ENCODE measurements at places on chromosomes 1 and 21.

- DNase-seq = no peak
Observed at GRCh38 chr1:89286549-89287180, 14.0 kb upstream of the GBP5 start.

GRCh38 chr1:235423214-235423652, 56.0 kb downstream of the TBCE start:
- no peak for DNase-seq

GRCh38 chr1:155173478-155174323, at the start of gene TRIM46:
TRIM46 (plus strand) TSS chr1:155173849; CDS start chr1:155173967, 118 bp downstream.
- DNase-seq = peak; percentile 70

DNA sequence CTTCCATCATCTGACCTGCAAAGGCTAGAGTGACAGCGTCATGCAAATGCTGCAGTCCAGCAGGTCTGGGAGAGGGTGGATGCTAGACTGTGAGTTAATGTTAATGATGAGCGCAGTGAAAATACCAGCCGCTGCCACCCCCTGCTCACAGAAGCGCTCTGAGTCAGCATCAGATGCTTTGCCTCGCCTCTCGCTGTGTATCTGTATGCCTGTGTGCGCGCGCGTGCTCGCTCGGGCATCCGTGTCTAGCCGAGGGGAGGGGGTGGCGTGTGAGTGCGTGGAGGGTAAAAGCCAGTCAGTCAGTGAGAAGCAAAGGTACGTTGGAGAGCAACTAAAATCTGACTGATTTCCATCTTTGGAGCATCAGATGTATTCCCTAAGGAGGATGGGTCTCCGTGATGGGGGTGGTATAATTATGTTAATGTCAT, 858.7 kb downstream of the USP25 start:
- peak; percentile 78 for DNase-seq

- no peak for DNase-seq
Observed at GRCh38 chr1:199411506-199411905, 616.0 kb upstream of the NR5A2 start.

DNA sequence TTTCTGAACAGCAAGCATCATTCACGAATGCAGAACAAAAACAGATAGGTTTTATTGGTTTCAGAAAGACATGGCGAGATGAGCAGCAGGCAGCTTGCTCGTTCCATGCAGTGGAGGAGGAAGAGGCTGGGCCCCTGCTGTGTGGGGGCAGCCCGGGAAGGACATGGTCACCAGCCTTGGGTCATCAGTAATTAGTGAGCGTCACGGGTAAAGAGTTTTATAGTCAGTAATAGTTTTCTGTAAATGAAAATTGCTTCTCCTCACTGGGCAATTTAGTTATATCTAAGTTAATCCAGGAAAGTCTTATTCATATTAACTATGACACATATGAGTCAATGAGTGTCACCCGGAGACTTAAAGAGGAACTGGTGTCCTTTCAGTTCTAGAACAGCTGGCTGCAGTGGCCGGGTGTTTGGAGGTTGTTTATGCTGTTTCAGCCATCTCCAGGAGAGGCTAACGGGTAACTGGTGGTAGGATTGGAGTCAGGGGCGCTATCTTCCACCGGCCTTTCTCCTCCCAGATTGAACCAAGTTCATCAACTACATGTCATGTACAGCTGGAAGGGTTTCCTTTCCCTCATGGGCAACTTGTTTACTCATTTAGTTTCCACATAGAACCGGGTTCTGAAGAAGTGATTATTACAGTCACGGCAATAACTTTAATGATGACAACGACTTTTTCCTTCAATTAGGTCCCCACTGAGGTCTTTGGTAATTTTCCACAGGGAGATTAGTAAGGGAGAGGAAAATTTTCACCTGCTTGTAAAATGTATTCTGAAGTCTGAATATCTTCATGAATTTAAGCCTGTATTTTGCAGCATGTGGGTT, 34.6 kb upstream of the SLC45A1 start:
- peak; percentile 43 for DNase-seq

GRCh38 chr1:180299479-180300221, 69.6 kb downstream of the LHX4 start:
- no peak for DNase-seq

DNA sequence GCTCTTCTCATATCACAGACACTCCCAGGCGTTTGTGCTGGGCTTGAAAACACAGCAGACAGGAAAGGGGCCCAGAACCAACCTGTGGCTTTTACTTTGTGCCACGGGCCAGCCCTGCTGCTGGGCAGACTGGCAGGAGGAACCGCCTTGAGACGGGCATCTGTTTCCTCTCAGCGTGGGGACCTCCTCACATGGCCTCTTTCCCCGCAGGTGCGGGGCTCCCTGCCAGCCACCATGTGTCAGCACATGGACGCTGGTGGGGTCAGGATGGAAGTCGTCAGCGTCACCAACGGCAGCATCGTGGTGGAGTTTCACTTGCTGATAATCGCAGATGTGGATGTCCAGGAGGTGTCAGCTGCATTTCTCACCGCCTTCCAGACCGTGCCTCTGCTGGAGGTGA, 47.8 kb downstream of the UMODL1 start:
- no peak for DNase-seq

GRCh38 chr1:151881479-151881878, 27.8 kb downstream of the THEM4 start:
- no peak for DNase-seq

DNA sequence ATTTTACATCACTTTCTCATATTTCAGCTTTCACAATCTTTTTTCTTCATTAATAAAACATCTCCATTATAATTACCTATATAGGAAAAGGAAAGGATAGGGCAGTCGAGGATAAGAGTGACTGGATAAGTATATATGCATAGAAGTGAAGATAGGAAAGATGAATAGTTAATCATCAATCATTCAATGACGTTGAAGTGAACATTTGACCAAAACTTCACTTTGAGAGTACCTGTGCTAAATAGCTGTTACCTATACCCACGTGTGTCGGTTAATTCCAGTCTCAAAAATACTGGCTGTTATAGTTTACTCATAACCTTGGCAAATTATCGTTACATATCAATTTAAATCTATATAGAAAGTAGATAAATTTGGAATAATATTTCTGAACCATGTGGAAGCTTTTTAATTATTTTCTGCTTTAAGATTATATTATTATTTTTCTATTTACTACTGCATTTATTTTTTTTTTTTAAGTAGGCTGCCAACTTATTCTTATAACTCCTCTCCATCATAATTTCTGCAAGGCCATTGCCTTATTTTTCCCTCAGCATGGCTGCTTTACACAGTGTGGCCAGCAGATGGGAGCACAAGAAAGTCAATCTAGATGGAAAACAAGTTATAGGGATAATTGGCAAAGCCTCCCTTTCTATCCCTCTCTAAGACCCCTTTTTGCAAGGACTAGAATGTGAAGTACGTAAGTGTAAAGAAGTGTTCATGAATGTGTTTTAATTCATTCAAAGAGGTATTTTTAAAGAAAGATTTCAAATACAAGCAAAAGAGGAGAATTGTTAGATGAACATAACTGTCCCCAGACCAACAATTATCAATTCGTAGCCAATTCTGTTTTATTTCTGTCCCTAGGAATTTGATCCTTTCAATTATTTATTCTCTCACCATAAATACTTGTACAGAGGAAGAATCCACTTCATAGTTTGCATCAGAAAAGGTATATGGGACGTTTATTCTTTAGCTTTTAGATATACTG, 290.4 kb downstream of the KCNT2 start:
- no peak for DNase-seq

- DNase-seq = peak; percentile 41
Observed at GRCh38 chr1:118983558-118984041, 4.5 kb downstream of the TBX15 start.

DNA sequence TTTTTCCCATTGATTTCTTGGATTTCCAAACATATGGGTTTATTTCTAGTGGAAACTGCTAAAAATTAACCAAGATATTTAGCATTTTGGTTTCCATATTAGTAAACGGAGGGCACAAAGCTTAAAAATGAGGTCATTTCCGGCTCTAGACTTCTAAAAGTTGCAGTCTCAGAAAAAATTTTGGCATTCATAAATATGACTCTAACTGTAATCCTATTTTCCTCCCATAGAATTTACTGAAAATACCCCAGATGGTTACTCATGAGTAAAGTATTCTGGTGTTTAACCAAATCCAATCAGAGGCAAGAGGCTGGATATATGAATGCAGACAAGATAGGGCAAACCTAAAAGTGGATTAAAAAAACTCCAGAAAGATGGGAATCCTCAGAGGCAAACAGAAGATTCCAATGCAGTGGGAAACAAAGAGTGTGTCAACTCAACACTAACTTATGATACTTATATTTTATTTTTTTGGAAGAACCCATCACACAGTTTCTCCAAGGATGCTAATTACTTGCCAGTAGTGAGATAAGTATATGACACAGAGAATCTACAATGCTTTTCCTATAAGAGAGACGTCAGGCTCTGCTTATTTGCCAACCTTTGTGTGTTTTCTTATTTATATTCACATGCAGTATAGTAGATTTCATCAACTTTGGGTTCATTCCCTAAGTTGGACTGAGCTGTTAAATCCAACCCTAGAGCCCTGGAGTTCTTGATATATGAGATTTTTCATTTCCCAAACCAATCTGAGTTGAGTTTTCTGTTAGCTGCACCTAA, 90.1 kb upstream of the BCL10 start:
- no peak for DNase-seq

- DNase-seq = peak; percentile 43
Observed at GRCh38 chr1:53592985-53593757, 134.0 kb downstream of the DMRTB1 start.

DNA sequence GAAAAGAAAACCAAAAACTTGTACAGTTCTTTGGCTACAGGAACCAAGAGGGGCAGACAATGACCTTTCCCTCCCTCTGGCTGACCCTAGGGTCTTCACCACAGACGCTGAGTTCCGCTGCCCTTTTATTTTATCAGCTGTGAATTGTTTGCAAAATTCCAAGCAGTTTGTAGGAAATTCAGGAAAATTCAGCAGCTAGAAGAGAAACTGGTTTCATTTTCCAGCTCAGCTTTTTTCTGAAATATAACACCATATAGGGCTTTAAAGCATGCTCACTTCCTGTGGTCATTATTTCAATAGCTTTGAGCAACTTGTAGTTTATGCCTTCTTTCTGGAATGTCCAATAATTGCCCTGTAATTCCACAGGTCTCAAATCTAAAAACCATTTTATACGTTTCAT, 5.5 kb upstream of the PIK3R3 start:
- no peak for DNase-seq

DNA sequence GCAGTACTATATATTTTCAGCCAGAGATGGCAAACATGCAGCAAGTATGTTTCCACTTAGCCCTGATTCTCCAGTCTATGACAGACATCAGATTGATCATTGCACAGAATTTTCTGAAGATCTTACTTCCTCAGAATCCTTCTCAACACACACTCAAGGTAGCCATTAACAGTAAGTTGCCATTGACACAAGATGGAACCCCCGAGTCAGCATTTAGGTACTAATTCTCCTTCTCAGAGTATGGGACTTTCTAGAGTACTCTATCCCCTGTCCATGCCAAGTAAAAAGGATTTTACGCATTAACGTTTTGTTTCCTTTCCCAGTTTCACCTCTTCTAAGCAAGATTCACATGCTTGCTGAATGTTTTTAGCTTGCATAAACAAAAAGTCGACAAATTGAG, 63.5 kb downstream of the SGIP1 start:
- no peak for DNase-seq

Data from tibial artery (tissue), 4 donors.